Left ventricle myocardium superior (tissue), 1 donor: ENCODE measurements at places on chromosomes 13 and 19. TPM values are rescaled to one million over a fixed set of nuclear protein-coding genes. Genes with fewer than 3 reads are reported as not detected.
A peak's percentile ranks its signal among the peaks of the same experiment; 100 is the strongest.

DNA sequence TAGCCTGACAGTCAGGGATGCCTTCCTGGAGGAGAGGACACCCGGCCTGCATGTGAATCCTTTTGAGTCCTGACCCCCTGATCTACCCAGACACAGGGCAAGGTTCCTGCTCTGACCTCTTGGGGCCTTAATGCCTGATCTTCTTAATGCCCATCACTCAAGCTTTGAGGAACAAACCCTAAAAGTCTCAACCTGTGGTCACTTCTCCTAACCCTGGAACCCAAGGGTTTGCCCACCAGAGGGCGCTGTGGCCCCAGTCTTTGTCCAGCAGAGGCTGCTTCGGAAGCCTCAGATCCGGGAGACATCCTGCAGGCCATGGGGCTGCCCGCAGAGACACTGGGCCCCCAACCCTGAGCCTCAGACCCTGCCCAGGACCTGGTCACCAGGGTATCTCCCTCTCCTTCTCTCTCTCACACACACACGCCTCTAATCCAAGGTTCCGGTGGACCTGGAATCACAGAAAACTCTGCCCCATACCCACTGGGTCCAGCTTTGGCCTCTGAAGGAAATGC is 9.8 kb upstream of the DPF1 start:
- peak; percentile 90 for DNase-seq

CYP4F12 gene
- total RNA-seq: 3.4 TPM

DNA sequence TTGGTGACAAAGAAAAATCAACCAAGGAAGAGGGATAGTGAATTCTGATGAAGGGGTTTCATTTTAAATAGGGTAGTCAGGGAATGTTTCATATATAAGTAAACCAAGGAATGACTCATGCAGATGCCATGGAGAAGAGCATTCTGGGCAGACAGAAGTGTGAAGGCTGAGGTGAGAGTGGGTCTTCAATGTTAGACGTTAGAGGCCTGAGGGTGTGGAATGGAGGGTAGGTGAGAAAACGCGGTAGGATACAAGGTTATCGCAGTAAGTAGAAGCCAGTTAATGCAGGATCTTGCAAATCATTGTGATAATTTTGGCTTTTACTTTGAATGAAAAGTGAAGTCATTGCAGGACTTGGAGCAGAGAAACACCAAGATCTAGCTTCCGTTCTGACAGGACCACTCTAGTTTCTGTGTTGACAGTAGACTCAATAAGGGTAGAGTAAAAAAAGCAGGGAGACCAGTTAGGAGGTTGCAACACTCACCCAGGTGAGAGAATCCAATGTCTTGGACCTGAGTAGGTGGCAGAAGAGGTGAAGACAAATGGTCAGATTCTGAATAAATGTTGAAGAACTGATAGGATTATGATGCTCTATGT is 225.2 kb upstream of the TMTC4 start:
- DNase-seq: no peak

GRCh38 chr19:54420383-54421168 is 5.3 kb downstream of the TTYH1 start:
- peak; percentile 61 for DNase-seq

GRCh38 chr13:36973621-36974295 is 25.4 kb downstream of the ALG5 start:
- no peak for DNase-seq

FBXO27 gene
- 9.7 TPM for total RNA-seq

DNA sequence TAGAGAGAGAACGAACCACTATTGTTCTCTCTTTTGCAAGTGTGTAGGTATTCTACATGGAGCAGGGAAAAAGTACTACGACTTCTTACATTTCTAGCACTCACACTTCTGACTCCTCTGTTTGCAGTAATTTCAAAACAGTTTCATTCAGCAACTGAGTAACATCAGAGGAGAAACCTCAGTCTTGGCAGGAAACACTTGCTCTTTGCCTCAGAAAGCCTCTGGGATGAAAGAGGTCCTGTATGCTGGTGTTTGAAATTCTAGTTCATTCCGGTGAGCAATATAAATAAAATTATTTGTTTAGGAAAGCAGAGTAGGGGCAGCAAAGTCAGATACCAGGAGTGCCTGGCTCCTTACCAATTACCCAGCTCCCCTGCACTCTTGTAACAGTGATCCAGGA is 595.5 kb downstream of the TBC1D4 start:
- DNase-seq: no peak

DNA sequence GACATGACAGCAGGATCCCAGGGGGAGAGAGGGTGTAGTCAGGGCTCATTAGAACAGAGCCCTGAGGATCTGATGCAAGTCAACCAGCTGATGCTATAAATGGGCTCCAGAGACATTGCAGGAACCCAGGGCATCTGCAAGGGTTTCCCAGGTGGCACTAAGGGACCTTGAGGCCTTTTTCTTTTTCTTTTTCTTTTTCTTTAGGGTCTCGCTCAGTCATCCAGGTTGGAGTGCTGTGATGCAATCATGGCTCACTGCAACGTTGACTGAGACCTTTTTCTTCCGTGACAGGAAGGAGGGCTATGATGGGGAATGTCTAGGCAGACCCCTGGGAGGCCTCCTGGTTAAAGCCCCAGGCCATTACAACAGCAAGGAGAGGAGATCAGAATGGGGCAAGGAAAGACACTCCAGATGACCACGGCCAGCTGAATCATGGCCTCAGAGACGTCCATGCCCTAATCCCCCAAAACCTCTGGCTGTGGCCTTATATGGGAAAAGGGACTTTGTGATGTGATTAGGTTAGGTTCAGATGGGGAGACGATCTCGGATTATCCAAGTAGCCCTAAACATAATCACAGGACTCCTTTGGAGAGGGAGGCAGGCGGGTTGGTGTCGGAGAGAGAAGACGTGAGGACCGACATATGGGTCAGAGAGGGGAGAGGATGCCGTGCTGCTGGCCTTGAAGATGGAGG is 4.5 kb upstream of the FCGRT start:
- no peak for DNase-seq

COQ8B gene
- 34.6 TPM for total RNA-seq

DNA sequence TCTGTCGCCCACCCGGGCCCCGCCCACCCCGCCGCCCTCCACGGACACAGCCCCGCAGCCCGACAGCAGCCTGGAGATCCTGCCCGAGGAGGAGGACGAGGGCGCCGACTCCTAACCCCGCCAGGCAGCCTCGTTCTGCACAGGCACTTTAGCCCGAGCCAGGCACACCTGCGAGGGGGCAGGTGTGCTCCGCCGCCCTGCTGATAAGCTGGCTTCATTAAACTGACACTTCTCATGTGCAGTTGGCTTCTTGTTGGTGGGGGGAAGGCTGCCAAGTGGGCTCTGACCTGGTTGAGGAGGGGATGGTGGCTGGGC is 8.2 kb downstream of the IL4I1 start:
- no peak for DNase-seq

SSC5D gene
- total RNA-seq: 2.7 TPM

ZNF846 gene
- total RNA-seq: 10.8 TPM

DNA sequence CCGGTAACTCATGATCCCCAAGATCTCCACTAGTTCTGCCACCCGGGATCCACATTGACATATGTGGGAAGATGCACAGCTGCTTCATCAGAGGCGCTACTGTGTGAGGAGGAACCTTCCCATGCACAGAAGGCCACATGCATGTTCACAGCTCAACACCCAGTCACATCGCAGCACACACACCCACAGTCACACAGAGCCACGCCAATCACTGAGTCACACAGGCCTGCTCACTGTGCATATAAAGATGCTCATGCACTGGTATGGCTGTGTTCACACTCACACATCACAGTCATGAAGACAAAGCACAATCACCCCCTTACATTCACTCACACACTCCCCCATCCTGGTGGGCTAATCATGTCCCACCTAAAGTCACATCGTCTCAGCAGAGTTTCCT is 9.8 kb downstream of the CLC start:
- no peak for DNase-seq

GRCh38 chr13:88285329-88285728 is 614.2 kb downstream of the SLITRK5 start:
- DNase-seq: no peak

GRCh38 chr19:4639531-4640246 is 373 bp downstream of the TNFAIP8L1 start:
- peak; percentile 52 for DNase-seq

GRCh38 chr19:29662604-29663404 is 2.5 kb upstream of the PLEKHF1 start:
- peak; percentile 75 for DNase-seq

DNA sequence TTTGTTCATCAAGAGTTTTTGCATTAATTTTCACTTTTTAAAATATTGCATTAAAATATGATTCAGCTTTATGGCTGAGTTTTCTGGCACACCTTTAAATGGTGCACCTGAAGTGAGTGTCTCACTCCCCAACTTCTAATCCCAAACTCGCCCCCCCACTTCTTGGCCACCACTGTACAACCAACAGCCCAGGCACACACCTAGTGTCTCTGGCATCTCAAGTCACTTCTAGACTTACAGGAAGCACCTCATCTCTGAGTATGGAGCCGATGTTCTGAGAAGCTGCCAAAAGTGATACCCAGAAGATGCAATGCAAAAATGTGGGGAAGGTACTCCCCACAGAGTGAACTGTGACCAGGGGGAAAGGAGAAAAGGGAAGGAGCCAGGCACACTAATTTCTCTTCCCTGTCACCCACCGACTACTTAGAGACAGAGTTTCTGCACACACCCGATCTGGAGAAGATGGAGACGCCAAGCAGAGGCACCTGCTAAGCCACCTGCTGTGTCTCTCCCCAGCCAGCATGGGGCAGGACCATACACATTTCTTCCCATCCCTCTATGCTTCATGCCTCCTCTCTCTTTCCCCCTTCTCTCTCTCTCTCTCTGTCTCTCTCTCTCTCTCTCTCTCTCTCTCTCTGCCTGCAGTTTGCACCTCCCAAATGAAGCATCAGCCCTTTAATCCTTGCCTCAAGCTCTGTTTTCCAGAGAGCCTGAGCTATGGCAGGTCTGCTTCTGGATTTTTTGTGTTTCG is 155.3 kb upstream of the ZNF507 start:
- no peak for DNase-seq

NCCRP1 gene
- total RNA-seq: not detected

GRCh38 chr13:106917024-106917571 is 349.2 kb upstream of the ARGLU1 start:
- peak; percentile 52 for DNase-seq

CD33 gene
- total RNA-seq: 4.4 TPM

GRCh38 chr13:106475852-106476251 is 59.6 kb downstream of the EFNB2 start:
- DNase-seq: no peak

PAN3 gene
- 9.7 TPM for total RNA-seq

DNA sequence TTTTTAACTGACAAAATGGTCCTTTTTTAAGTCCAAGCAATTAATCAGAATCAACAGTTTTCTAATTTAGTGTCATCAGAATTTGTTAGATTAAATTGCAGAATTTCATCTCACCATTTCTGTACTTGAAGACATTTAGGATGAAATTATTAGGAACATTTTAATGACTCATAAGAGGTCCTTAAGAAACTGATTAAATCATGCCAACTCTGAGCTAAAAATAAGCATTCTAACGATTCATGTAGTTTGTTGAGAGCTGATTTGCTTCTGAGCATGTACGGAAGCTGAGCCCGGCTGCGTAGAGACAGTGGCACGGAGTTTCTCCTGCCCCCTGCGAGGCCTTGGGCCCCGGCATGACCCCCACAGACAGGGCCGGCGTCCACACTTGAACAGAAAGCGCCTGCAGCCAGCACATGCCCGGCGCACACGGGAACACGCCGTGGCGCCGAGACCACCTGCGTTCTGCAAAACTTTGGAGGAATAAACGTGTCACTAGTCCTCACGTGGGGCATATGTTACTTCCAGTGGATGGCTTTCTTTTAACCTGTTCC is 89.7 kb upstream of the MCF2L start:
- peak; percentile 61 for DNase-seq

EDDM13 gene
- total RNA-seq: not detected

DNA sequence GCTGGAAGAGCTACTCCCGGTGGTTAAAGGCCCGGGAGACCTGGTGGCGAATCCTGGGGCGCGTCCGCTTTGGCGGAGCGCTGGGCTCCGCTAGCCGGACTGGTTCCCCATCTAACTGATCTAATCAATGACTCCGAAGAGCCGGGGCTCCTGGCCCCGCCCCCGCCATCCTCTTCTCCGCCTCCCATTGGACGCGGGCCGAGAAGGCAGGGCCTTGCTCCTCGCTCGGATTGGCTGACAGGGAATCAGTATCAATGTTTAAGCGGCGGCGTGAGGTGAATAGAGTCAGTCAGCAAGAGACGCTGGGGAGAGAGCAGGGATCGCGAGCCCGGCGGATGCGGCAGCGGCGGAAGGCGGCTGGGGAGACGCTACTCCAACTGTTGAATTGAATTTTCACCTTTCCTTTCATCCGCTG is 1.7 kb upstream of the PCDH17 start:
- peak; percentile 91 for DNase-seq

PRR22 gene
- total RNA-seq: 0.84 TPM

DNA sequence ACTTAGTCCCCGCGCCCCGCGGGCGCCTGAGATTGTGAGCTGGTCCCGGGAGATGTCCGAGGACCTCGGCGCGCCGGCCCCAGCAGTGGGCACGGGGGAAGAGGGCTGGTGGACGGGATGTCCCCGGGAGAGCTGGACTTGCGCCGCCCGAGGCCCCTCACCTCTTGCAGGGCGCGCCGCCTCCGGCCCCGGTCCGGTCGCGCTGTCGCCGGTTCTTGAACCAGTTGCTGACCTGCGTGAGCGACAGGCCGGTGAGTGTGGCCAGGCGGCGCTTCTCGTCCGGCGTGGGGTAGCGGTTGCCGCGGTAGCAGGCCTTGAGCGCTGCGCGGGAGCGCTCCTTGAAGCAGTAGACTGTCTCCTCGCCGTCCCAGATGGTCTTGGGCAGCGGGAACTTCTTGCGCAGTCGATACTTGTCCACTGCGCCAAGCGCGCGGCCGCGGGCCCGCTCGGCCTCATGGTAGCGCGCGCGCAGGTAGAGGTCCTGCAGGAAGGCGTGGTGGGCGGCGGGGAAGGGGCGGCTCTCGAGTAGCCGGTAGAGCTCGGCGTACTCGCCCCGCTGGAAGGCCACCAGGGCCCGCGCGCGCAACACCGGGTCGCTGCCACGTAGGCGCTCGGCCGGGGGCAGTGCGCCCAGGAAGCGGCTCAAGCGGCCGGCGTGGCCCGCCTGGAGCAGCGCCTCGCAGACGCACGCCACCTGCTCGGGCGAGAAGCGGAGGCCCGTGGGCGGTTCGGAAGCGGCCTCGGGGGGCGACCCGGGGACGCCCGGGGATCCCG is 984 bp downstream of the SIX5 start:
- DNase-seq: peak; percentile 86

DNA sequence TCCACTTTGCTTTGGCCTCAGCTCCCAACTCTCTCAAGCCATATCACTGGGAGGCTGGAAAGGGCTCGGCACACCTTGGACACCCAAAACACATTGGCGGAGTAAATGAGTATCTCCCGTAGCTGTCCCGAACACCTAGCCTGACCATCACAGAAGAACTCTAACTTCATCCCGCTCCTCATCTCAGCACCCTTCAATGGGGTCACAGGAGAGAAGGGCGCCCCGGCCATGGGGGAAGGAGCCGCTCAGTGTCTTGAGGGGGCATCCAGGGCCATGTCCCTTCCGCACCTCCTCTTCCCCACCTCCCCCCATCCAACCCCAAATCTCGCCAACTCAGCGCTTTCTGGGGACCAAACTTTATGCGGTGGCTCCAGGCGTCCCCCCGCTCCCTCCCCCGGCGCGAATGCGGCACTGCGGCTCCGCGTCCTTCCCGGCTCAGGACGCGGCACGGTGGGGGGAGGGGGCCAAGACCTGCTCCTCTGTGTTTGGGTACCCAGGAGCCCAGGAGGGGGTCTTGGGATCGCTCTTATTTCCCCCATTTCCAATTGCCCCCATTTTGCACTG is 3.0 kb downstream of the KCNC3 start:
- DNase-seq: no peak

OR7A5 gene
- not detected for total RNA-seq

- no peak for DNase-seq
These were observed 7.0 kb downstream of the RPS9 start for GRCh38 chr19:54207676-54207982.

MISP3 gene
- total RNA-seq: 6.8 TPM

GRCh38 chr13:96925477-96925876 is 68.8 kb downstream of the OXGR1 start:
- no peak for DNase-seq
